Globus pallidus (tissue), 1 donor: ENCODE measurements at places on chromosomes 7 and 10.

GRCh38 chr10:118967160-118967559 is 62.4 kb upstream of the NANOS1 start:
- DNase-seq = no peak

GRCh38 chr10:4007771-4008170 is 222.8 kb upstream of the KLF6 start:
- DNase-seq = no peak

DNA sequence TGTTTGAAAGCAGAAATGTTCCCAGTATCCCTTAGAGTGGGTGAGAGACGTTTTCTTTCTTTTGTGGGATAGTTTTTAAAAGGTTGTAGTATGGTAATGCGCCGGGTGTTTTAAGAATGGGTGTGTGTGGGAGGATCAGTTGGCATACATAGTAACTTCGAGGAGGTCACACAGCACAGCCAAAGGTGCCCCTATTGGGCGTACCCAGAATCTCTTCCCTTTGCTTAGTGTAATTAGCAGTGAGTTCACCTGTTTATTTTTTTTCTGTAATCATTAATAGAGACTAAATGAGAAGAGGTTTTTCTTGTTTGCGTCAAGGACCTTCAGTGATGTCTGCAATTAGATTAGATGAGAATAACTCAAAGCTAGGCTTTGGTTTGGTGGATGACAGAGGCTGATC is 1.5 kb downstream of the PLEKHA8 start:
- peak; percentile 12 for DNase-seq

DNA sequence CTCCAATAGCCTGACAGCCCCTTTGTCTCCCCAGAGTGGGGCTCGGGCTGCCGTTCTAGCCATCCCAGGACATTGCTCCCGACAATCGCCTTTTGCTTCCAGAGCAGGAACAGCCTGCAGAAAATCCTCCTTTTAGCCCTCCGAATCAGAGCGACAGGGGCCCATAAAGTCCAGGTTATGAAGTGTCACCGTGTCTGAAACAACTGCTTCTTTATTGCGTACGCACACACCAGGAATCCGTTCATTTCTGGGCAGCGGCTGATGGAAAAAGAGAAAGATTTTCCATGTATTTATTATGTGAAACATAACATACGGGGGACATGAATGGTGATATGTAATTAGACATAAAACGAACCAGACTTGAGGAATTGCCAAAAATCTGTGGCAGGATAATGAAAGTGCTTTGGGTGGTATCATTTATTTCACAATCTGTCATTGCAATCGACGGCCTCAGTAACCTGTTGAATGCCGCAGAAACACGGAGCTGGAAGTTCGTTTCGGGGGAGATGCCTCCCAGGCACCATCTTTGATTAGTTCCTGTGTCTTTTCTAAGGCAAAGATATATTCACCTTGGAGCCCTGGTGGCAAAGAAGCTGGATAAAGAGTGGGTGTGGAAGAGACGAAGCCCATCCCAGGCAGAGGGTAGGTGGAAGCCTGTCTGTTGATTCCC is 48.1 kb downstream of the FAM241B start:
- DNase-seq = no peak

GRCh38 chr7:18855796-18856195 is 261.6 kb downstream of the TWIST1 start:
- DNase-seq = no peak

- no peak for DNase-seq
These were observed 6.5 kb downstream of the DLX5 start for GRCh38 chr7:97018126-97018601.

GRCh38 chr10:95755511-95756004 is 405 bp upstream of the ENTPD1 start:
- peak; percentile 29 for DNase-seq

GRCh38 chr7:517774-518629 is 1.6 kb downstream of the PDGFA start:
- peak; percentile 71 for DNase-seq
